ENCODE measurements at places on chromosomes 6 and 20.
A peak's percentile ranks its signal among the peaks of the same experiment; 100 is the strongest.

DNA sequence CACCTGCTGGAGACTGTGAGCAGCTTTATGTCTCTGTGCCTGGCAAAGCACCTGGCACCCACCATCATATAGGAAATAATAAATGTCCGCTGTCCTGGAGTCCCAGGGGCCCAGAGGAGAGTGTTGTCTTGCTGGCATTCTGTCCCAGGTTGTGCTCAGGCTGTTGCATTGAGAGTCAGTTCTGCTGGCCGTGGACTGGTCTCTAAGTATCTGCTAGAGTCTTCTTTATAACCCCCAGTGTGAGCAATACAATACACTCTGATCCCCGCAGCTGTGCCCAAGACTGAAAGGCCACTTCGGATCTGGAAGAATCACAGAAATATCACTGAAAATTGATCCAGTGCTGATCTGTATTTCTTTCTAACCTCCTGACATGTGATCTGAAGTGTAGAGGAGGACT is 38.3 kb upstream of the HINT3 start:
- no peak for DNase-seq
- peaks cover 6% of the 10 kb centered on the region for H3K4me1 ChIP-seq
- H3K36me3 ChIP-seq = peaks cover 64% of the 10 kb centered on the region
- H3K27ac ChIP-seq = peak overlapping the region; percentile 73

DNA sequence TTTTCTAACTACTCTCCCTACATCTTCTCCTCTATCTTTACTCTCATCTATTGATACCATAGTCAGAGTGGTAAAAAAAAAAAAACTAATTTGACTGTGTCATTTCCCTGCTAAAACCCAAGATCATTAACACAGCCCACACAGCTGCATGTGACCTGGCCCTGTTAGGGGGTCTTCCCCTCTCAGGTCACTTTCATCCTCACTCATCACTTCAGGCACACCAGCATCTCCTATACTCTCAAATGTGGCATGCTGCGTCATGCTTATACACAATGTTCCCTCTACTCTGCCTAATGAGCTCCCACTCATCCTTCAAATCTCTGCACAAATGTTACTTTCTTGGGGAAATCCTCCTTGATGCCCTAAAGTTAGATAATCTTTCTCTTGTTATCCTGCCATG is 86.8 kb downstream of the CDK19 start:
- H3K4me1 ChIP-seq = no peaks in the 10 kb centered on the region
- no peak for DNase-seq
- H3K36me3 ChIP-seq = no peaks in the 10 kb centered on the region
- no peak overlapping the region for H3K27ac ChIP-seq
- H3K4me3 ChIP-seq = no peak overlapping the region
- no peaks in the 10 kb centered on the region for H3K27me3 ChIP-seq

- peak overlapping the region; percentile 59 for H3K27ac ChIP-seq
- H3K4me3 ChIP-seq = no peak overlapping the region
- H3K4me1 ChIP-seq = peaks cover 17% of the 10 kb centered on the region
- DNase-seq = no peak
Observed at GRCh38 chr6:111628142-111628850, 22.6 kb upstream of the TRAF3IP2 start.

DNA sequence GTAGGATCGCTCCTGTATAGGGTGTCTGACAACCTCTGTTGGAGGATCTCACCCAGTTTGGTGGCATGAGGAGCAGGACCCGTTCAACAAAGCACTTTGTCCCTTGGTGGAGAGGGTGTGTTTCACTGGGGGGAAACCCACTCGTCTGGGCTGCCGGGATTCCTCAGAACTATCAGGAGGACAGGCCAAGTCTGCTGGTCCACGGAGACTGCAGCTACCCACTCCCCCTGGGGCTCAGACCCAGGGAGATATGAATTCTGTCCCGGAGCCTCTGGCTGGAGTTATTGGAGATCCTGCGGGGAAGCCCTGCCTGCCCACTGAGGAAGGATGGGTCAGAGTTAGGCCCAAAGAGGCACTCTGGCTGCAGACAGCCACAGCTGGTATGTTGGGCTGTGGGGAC is 233.1 kb downstream of the PKHD1 start:
- H3K4me3 ChIP-seq = no peak overlapping the region
- H3K27me3 ChIP-seq = no peaks in the 10 kb centered on the region
- DNase-seq = no peak
- no peaks in the 10 kb centered on the region for H3K36me3 ChIP-seq
- H3K4me1 ChIP-seq = peaks cover 3% of the 10 kb centered on the region
- H3K27ac ChIP-seq = no peak overlapping the region
